Stomach (tissue), 19 donors: ENCODE measurements at places on chromosomes 5 and 9.

- DNase-seq: peak; percentile 76
Measured at GRCh38 chr5:139808481-139809330, 13.1 kb downstream of the PSD2 start.

- DNase-seq: no peak
Measured at GRCh38 chr9:6611865-6612264, 33.7 kb downstream of the GLDC start.

GRCh38 chr5:107486489-107486888 lies 184.2 kb downstream of the EFNA5 start:
- no peak for DNase-seq

- no peak for DNase-seq
Measured at GRCh38 chr5:132751444-132751843, 4.2 kb downstream of the CCNI2 start.
